Activated T-cell treated with anti-CD3 and anti-CD28 coated beads, Interleukin-2, amount 50 U/mL, for 72 hours (primary cell): ENCODE measurements at places on chromosomes 3 and 15. TPM values are rescaled to one million over a fixed set of nuclear protein-coding genes. Genes with fewer than 3 reads are reported as not detected.
A peak's percentile ranks its signal among the peaks of the same experiment; 100 is the strongest.

DNA sequence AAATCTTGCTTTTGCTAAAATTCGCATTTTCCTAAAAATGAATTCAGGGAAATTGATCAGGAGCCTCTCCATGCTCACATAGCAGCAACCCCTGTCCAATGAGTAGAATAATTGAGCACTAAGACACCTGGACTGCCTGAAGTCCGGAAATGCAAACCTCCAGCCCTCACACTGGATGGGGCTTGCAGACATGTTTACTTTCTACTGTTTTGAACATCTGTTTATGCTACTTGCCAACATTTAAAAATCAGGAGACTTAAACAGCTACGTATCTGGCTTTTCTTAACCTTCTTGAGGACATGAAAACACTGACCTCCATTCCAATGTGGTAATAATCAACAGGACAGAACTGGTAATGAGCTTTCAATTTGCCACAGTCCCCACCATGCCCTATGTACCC lies 184.4 kb downstream of the SHOX2 start:
- no peak for DNase-seq
- peaks cover 5% of the 10 kb centered on the region for H3K27me3 ChIP-seq
- no peaks in the 10 kb centered on the region for H3K4me1 ChIP-seq
- H3K36me3 ChIP-seq: no peaks in the 10 kb centered on the region
- no peak overlapping the region for H3K4me3 ChIP-seq

LYSMD2 gene
- total RNA-seq: 22.8 TPM

IGSF11 gene
- 0.19 TPM for total RNA-seq

CHRNA3 gene
- total RNA-seq: not detected

GRCh38 chr15:23801881-23802280 lies 114.8 kb upstream of the NDN start:
- H3K36me3 ChIP-seq: no peaks in the 10 kb centered on the region
- DNase-seq: no peak
- no peaks in the 10 kb centered on the region for H3K27me3 ChIP-seq
- no peak overlapping the region for H3K4me3 ChIP-seq
- H3K4me1 ChIP-seq: no peaks in the 10 kb centered on the region

GRCh38 chr3:140580746-140581145 lies 97.1 kb upstream of the TRIM42 start:
- H3K27ac ChIP-seq: no peak overlapping the region
- H3K36me3 ChIP-seq: no peaks in the 10 kb centered on the region
- H3K27me3 ChIP-seq: no peaks in the 10 kb centered on the region
- DNase-seq: no peak
- H3K4me1 ChIP-seq: no peaks in the 10 kb centered on the region

SLC12A1 gene
- not detected for total RNA-seq

DNA sequence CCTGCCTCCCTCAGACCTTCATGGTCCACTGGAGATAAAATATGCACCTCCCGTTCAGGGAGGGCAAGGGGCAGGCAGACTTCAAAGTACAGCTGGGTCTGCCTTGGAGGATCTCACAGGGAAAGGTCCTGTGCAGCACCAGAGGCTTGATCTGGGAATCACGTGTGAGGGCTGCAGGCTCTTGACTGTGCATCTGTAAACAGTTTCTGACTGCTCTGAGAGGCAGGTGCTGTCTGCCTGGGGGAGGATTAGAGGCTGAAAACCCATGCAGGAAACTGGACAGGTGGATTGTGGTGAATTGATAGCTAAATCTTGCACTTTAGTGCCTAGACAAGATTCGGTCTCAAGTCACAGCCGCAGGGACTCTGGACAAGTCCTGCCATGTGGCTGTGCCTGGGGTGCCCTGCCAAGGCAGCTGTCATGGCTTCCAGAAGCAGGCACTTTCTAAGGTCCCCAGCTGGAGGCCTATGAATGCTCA lies 239.3 kb downstream of the EPHB1 start:
- peaks cover 3% of the 10 kb centered on the region for H3K36me3 ChIP-seq
- no peak overlapping the region for H3K4me3 ChIP-seq
- H3K27ac ChIP-seq: no peak overlapping the region
- peaks cover 24% of the 10 kb centered on the region for H3K27me3 ChIP-seq
- H3K4me1 ChIP-seq: no peaks in the 10 kb centered on the region

ALS2CL gene
- 3.1 TPM for total RNA-seq

- DNase-seq: no peak
- peak overlapping the region; percentile 77 for H3K27ac ChIP-seq
- H3K4me1 ChIP-seq: peaks cover 21% of the 10 kb centered on the region
- peaks cover 19% of the 10 kb centered on the region for H3K36me3 ChIP-seq
Observed at GRCh38 chr3:32706348-32707025, 21.5 kb downstream of the CNOT10 start.

DZIP1L gene
- total RNA-seq: 0.23 TPM

DISP2 gene
- 0.19 TPM for total RNA-seq

POLG gene
- 71.5 TPM for total RNA-seq

- no peak for DNase-seq
- H3K36me3 ChIP-seq: no peaks in the 10 kb centered on the region
- no peak overlapping the region for H3K27ac ChIP-seq
- no peak overlapping the region for H3K4me3 ChIP-seq
- H3K27me3 ChIP-seq: no peaks in the 10 kb centered on the region
Observed at GRCh38 chr3:12938258-12938711, 96.9 kb upstream of the RPL32 start.

LRRC3B gene
- total RNA-seq: not detected

- no peak for DNase-seq
- H3K36me3 ChIP-seq: no peaks in the 10 kb centered on the region
- no peak overlapping the region for H3K27ac ChIP-seq
- H3K27me3 ChIP-seq: peaks cover 28% of the 10 kb centered on the region
Observed at GRCh38 chr3:130463221-130463620, 53.8 kb upstream of the COL6A6 start.

DNA sequence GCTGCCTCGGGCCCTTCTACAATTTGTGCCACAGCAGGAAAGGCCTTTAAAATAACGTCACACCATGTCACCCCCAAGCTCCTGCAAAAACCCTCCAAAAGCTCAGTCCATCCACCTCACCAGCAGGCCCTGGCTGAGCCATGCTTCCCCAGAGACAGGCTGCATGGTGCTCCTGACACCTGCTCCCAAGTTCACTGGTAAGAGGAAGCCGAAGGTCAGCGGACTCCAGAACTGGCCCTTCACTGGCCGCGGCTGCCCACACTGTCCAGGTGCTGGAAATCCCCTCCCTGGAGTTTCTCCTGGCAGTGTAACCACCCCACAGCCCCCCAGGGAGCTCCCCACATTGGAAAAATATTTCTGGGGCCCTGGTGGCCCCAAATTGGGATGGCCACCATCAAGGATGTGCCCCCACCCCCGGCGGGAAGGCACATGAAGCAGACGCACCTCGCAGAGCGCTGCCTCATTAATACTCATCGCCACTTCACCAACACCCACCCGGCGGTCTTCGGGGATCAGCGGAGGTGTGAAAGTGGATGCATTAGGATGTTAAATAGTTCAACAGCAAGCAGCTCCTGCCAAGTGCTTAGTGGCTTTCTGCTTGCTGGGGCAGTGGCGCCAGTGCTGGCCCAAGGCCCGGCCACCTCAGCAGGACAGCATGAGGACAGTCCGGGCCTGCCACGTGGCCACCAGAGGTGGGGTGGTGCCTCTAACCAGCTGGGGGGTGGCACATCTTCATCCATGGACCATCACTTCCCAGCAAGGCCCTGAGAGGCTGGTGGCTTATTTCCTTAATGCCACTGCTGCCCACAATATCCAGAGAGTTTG lies 146.1 kb upstream of the IQSEC1 start:
- H3K27ac ChIP-seq: no peak overlapping the region
- H3K4me3 ChIP-seq: no peak overlapping the region
- no peaks in the 10 kb centered on the region for H3K4me1 ChIP-seq

DNA sequence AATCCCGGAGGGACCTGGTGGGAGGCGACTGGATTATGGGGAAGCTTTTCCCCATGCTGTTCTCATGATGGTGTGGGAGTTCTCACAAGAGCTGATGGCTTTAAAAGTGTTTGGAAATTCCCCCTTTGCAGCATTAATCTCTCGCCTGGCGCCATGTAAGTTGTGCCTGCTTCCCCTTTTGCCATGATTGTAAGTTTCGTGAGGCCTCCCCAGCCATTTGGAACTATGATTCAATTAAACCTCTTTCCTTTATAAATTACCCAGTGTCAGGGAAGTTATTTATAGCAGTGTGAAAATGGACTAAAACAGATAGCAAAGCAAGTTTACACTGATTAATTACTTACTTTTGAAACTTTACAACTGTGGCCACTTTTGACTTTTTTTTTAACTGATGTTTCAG lies 10.6 kb upstream of the U2SURP start:
- H3K27ac ChIP-seq: no peak overlapping the region
- no peak for DNase-seq
- peaks cover 10% of the 10 kb centered on the region for H3K27me3 ChIP-seq
- no peak overlapping the region for H3K4me3 ChIP-seq
- no peaks in the 10 kb centered on the region for H3K36me3 ChIP-seq

DNA sequence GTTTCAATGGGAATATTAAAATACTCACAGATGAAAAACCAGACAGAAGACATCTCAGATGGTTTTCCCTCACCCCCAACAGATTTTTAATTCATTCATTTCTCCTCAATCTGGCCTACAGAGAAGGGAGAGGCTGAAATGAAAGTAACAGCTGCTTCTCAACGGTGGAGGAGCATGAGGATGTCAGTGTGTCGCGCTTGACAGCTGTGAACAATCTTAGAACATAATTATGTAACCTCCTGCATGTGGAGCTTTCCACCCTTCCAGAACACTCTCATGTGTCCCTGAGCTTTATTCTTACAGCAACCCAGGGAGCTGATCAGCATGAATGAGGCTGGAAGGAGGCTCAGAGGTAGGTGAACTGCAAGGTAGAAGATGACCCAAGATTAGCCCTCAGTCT lies 52.7 kb downstream of the MB21D2 start:
- H3K4me3 ChIP-seq: no peak overlapping the region
- peaks cover 10% of the 10 kb centered on the region for H3K27me3 ChIP-seq
- no peak for DNase-seq
- H3K36me3 ChIP-seq: no peaks in the 10 kb centered on the region
- no peak overlapping the region for H3K27ac ChIP-seq
- peaks cover 33% of the 10 kb centered on the region for H3K4me1 ChIP-seq

DNA sequence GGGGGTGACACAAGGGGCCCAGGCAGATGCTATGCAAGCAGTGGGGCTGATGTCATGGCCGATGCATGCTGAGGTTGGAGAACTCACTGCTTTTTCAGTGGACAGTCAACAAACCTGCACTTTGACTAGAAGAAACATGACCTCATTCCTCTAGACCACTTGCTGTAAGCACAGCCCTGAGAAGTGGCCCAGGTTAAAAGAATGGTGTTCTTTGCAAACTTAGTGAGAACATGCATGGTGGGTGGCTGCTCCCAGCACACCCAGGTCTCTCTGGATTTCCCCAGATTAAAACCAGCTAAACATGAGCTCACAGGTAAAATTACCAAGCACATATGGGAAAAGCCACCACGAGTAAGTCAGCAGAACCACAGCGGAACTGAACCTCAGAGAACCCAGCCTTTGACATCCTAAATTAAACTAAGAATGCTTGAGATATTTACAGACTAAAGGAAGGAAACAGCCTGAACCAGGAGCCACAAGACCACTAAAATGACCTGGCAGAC lies 15.5 kb downstream of the DLEC1 start:
- peak overlapping the region; percentile 1 for H3K27ac ChIP-seq
- peak overlapping the region; percentile 4 for H3K4me3 ChIP-seq
- no peaks in the 10 kb centered on the region for H3K27me3 ChIP-seq
- DNase-seq: peak; percentile 15

- no peaks in the 10 kb centered on the region for H3K36me3 ChIP-seq
- H3K4me3 ChIP-seq: no peak overlapping the region
- peaks cover 3% of the 10 kb centered on the region for H3K4me1 ChIP-seq
- no peaks in the 10 kb centered on the region for H3K27me3 ChIP-seq
- no peak overlapping the region for H3K27ac ChIP-seq
- DNase-seq: no peak
Observed at GRCh38 chr15:41853831-41854230, 15.2 kb downstream of the PLA2G4B start.

DNA sequence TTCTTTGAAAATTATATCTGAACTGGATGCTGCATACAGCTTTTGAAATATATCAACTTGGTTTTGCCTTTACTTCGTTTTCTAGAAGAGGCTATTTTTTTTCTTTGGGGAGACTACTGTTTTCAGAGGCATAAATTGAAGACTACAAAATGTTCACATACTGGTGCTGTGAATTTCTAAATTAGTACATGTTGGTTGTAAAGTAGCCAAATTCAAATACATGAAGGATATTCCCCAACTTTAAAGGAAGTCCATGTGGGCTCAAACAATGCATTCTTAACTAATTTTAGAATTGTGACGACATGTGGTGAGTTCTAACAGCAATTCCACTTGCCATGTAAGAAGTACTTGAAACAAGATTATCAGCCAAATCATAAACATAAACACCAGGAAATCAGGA lies 295.7 kb downstream of the TUSC7 start:
- H3K4me1 ChIP-seq: no peaks in the 10 kb centered on the region
- no peak overlapping the region for H3K4me3 ChIP-seq
- no peaks in the 10 kb centered on the region for H3K27me3 ChIP-seq
- H3K36me3 ChIP-seq: no peaks in the 10 kb centered on the region
- no peak for DNase-seq

POPDC2 gene
- 6.6 TPM for total RNA-seq

ZNF385D gene
- not detected for total RNA-seq

- peak overlapping the region; percentile 88 for H3K4me3 ChIP-seq
- H3K27me3 ChIP-seq: no peaks in the 10 kb centered on the region
- H3K36me3 ChIP-seq: peaks cover 39% of the 10 kb centered on the region
- peaks cover 48% of the 10 kb centered on the region for H3K4me1 ChIP-seq
- peak overlapping the region; percentile 89 for H3K27ac ChIP-seq
Observed at GRCh38 chr15:89330119-89330518, 4.5 kb downstream of the POLG start.

PDE8A gene
- total RNA-seq: 31.6 TPM

GRCh38 chr3:60932643-60933042 lies 318.6 kb downstream of the FHIT start:
- peaks cover 4% of the 10 kb centered on the region for H3K36me3 ChIP-seq
- no peak overlapping the region for H3K4me3 ChIP-seq
- H3K27me3 ChIP-seq: no peaks in the 10 kb centered on the region
- no peak for DNase-seq

GRCh38 chr15:92989470-92989869 lies 89.3 kb downstream of the CHD2 start:
- peaks cover 4% of the 10 kb centered on the region for H3K4me1 ChIP-seq
- no peak overlapping the region for H3K27ac ChIP-seq
- no peaks in the 10 kb centered on the region for H3K27me3 ChIP-seq
- H3K36me3 ChIP-seq: peaks cover 48% of the 10 kb centered on the region
- DNase-seq: no peak

ALDH1A3 gene
- not detected for total RNA-seq

SAMD7 gene
- not detected for total RNA-seq

DNA sequence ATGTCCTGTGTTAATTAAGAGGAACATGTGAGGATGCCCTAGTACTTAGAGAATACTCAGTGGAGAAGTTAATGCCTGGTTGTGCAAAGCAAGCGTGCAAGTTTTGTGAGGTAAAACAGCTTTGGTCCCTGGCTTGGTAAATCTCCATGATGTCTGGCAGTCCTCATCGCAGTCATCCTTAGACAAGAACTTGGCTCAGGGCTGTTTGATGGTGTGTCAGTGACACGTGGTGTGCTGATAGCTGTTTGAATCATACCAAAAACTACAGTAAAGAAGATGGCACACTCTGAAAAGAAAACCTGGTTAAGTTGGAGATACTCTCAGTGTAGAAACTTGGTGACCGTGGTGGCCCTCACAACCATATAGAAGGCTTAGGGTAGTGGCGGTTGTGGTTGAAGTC lies 361.7 kb downstream of the FEZF2 start:
- H3K27me3 ChIP-seq: no peaks in the 10 kb centered on the region
- DNase-seq: no peak
- no peak overlapping the region for H3K27ac ChIP-seq
- H3K4me1 ChIP-seq: no peaks in the 10 kb centered on the region
- H3K4me3 ChIP-seq: no peak overlapping the region
- no peaks in the 10 kb centered on the region for H3K36me3 ChIP-seq

GRCh38 chr3:112446343-112446742 lies 52.9 kb downstream of the BTLA start:
- no peak for DNase-seq
- no peak overlapping the region for H3K4me3 ChIP-seq
- no peaks in the 10 kb centered on the region for H3K36me3 ChIP-seq
- no peak overlapping the region for H3K27ac ChIP-seq

ECE2 gene
- total RNA-seq: not detected
